ENCODE measurements at places on chromosomes 7 and 10. TPM values are rescaled to one million over a fixed set of nuclear protein-coding genes. Genes with fewer than 3 reads are reported as not detected.

Gene PALD1
- 0.41 TPM for total RNA-seq

DNA sequence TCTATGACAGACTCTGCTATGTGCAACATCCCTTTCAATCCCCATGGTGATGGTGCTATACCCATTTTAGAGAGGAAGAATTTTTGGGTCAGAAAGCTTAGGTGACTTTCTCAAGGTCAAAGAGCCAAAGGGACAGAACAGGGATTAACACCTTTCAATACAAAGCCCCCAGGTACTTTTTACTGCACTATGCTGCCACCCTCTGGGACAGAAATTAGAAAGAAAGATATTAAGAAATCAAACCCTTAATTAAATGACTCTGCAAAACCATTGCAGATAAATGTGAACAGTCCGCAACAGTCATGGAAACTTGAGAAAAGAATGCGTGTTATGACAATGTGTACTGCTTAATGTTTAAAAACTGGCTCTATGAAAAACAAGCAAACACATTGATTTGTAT, 673.7 kb downstream of the MAGI2 start:
- no peak for DNase-seq

GRCh38 chr7:73715648-73716317, 3.7 kb downstream of the STX1A start:
- no peak for DNase-seq

DNA sequence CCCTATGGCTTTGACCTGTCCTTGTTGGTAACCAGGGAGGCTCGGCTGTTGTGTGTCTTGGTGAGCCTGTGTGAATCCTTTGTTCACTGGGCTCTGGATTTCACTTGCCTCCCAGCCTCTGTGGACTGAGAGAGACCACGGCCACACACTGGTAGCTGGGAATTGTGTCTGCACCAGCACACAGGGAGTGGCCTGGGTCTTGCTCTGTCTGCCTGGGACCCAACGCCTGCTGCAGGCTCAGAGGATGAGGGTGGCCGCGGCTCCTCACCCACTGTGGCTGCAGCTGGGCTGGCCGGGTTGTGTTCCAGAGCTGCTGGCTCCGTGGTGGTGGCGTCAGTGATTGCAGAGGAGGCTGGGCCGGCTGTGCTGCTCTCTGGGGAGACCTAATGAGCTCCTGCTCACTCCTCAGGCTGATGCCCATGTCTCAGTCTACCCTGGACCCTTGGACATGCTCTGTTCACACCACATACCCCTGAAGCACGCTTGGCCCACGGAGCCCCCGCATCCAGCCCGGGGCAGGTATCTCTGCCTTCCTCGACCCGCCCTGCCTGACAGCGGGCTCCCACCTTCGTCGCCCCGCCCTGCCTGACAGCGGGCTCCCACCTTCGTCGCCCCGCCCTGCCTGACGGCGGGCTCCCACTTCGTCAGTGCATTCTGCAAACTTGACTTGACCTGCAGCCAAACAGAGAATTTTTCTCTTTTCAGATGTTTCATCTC, 328.5 kb downstream of the ADARB2 start:
- DNase-seq, result no peak

GRCh38 chr7:93409324-93409723, 165.2 kb downstream of the CALCR start:
- no peak for DNase-seq

DNA sequence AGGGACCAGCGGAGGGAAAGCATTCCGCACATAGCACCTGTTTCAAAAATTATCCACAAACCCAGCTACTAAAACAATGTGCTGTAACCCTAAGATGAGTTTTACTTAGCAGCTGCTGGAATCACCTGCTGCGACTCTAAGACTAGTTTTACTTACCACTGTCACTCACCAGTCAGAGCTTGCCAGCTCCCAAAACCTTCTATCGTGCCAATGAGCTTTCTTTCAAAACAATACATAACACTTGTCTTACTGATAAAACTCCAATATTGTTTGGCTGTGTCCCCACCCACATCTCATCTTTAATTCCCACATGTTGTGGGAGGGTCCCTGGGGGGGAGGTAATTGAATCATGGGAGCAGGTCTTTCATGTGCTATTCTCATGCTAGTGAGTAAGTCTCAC, 18.4 kb downstream of the ST8SIA6 start:
- DNase-seq, result no peak

GRCh38 chr7:74051629-74052410, 23.8 kb downstream of the ELN start:
- DNase-seq, result no peak

DNA sequence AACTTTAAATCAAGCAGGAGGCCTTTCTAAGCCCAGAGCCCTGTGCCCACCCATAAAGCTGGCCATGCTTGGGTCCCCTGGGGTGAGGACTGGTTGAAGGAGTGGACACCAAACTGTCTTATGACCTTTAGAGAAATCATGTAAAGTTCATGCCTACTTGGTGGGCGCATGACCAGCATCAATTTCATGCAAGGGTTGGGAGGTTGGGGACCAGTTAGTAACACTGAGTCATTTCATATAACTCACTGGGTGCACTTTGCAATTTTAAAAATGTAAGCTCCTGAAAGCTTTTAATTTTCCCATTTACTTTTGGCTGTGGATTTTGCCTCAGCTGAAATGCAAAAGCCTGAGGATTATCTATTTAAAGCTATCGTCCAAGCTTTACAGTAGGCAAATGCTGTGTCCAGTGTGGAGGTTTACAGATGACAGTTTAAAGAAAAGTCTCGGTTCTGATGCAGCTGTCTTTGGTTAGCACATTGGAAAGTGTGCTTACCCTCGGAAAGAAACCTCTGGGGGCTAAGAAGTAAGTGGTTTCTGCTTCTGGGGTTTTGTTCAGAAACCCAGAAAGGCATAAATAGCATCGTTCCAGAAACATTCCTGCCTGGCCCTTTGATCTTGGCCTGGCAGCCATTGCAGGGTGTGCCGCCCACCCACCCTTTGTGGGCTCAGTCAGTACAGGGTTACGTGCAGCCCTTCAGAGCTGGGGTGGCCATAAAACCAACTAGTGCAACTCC, 48.8 kb upstream of the CHST15 start:
- DNase-seq, result no peak

Data from activated CD8-positive, alpha-beta memory T cell treated with anti-CD3 and anti-CD28 coated beads, Interleukin-2, amount 10 ng/mL, durations not matched to agents 7 days and 5 days (primary cell).